RWPE2 (cell line): ENCODE measurements at places on chromosomes 16 and 17.

DNA sequence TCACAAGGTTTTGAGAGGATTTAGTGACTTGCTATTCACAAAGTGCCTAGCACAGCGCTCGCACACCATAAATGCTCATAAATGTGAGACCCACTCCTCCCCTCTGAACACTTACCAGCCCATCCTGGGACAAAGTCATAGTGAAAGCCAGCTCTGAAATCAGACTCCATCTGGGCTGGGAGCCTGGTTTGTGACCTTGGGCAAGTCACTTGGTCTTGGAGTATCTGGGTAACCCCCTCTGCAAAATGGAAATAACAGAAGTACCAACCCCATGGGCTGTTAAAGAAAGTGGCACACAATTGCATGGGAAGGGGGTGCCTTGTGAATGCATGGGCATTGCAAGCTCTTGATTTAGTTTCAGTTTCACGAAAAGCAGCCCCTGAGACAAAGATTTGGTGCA lies 104.7 kb upstream of the CDH5 start:
- DNase-seq: no peak

- no peak for DNase-seq
These were observed 108.5 kb downstream of the PCTP start for GRCh38 chr17:55859301-55859795.

DNA sequence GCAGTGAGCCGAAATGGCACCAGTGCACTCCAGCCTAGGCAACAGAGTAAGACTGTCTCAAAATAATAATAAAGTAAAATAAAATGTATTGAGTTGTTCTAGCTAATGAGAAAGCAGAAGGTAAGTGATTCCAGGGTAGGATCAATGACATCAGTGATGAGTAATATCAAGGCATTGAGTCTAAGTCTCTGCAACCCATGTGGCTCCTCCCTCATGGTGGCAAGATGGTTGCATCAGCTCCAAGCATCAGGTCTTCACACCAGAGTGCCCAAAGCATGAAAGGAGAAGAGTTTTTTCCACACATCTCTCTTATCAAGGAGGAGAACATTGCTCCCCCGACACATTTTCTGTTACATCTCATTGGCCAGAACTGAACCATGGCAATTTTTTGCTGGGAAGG lies 34.8 kb upstream of the GAS7 start:
- no peak for DNase-seq

DNA sequence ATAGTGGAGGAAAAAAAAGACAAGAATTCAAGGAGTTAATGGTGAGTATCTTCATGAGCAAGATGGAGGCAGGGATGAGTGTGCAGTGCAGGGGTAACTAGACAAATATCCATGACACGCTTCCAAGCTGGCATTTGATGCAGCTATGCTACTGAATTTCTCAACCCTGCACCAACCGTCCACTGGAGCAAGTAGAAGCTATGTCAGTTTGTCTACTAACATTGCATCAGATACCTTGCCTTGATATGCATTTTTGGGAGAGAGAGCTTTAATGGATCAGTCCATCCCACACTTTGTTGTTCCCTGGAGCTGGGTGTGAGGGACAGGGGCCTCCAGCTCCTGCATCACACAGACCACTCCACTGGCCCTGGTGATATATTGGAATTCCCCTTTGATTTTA lies 16.4 kb downstream of the CCL11 start:
- DNase-seq: no peak

GRCh38 chr16:69413045-69413664 lies 11.3 kb upstream of the CYB5B start:
- no peak for DNase-seq

DNA sequence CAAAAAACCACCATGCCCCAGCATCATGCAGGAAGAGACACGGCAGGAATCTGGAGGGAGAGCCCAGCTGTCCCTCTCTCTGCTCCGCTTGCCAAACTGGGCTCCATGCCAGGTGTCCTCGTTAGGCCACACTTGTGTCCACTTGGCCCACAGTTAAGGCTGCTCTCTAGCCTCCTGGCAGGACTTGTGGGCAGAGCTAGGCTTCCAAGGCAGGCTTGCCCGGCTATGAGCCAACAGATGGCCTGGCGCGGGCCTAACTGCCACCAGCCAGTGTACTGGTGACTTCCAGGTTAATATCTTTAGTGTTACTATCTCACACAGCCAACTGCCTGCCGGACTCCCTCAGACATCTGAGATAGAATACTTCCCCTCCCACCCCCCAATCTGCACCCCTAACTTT lies 10.6 kb downstream of the ATP6V0D1 start:
- no peak for DNase-seq

DNA sequence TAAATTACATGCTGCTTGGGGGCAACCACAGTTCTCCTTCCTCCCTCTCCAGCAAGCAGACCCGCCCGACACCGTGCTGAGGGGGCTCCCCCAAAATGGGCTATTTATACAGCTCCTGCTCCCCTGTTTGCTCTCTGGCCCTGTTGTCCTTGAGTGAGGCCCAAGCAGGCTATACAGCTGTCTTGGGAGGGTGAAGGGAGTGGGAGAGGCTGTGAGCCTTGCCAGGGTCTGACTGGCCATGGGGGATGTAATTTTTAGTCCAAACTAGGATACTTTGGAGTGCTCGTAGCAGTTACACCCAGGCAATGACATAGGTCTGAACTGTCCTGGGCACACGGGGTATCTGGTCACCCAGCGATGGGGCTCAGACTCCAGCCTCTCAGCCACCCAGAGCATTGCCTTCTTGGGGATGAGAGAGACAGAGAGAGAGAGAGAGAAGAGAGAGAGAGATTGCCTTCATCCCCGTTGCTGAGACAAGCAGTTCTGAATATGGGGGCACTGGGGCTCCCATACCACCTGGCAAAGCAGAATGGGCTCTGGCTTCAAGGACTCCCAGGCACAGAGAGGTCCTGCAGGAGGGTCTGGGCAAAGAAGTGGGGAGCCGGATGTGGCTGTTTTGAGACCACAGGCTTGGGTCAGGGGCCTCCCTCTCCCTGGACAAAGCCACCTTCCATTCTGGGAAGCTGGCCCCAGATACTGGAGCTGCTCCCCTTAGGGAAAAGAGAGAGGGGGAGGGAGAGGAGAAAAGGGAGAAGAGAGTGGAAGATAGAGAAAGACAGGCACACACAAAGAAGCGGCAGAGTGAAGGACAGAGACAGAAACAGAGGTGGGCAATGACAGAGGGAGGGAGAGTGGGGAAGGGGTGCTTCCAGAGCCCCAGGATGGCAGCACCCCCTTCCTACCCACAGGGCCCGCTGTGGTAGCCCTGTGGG lies 10.7 kb upstream of the TMEM92 start:
- peak; percentile 45 for DNase-seq

DNA sequence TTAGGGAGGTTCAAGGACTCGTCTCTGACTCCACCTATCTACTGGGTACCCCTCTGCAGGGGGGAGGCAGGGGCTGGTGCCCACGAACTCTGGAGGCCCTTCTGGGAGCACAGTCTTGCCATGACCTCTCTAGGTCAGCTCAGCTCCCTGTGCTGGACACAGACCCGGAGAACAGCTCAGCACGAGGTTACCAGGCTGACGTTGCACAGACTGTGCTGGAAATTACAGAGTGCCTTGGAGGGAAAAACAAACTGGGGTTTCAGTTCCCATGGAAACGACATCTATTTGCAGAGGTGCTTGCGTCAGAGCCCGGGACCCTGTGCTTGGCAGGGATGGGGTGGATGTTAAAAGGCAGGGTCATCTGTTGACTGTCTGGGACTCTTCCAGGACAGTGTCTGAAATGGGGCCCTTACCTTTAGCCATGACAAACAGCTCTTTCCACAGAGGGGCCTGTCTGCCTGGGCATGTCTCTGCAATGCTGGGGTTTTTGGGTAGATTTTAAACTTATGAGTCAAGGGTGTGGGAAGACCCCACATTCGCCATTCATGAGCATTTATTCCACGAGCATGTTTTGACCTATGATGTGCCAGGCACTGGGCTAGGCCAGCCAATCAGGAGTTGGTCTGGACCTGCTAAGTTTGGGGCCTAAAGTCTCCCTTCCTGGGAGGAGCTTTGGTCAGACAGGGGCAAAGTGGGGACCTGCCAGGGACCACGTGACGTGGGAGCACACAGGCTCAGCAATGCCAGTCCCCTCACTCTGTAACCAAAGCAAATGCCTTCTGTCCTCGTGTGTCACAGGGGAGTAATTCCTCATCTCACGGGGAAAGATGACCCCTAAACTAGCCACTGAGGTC lies 22.5 kb downstream of the CCR7 start:
- peak; percentile 78 for DNase-seq

- no peak for DNase-seq
These were observed 994 bp downstream of the PITPNA start for GRCh38 chr17:1561420-1562175.

- DNase-seq: peak; percentile 38
These were observed 13.9 kb downstream of the SARM1 start for GRCh38 chr17:28385406-28385805.

- DNase-seq: no peak
These were observed 164.8 kb upstream of the FOXF1 start for GRCh38 chr16:86345516-86345915.

DNA sequence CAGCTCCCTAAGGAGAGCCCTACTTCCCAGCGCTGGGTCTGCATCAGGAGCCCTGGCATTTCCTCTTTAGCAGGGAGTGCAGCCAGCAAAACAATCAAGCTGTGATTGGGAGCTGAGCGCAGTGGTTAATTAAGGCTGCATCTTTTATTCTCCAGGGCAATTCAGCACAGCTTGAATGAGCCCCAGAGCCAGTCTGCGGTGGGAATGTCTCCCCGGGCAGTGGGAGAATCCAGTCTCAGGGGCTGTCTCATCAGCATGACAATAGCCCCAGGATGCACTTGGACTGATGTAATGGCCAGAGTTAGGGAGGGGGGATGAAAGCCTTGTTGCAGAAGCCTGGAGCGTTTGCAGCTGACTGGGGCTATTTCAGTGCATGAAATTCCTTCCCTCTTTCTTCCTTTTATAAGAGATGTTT lies 292.6 kb upstream of the SOX9 start:
- no peak for DNase-seq

DNA sequence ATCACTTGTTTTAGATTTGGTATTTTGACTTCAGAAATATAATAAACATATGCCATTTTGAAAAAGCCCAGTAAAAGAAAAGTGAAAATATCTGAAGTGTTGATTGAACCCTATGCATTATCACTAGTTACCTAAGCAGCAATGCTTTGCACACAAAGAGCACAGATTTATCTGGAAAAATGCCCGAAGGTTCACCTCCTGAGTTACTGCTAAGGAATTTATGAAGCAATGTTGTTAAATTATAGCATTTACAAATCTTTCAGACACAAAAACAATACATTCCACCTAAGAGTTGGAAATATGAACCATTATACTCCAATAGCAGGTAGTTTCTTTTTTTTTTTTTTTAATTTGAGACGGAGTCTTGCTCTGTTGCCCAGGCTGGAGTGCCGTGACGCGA lies 38.9 kb upstream of the GHDC start:
- DNase-seq: no peak

GRCh38 chr17:55230716-55231115 lies 34.0 kb upstream of the HLF start:
- DNase-seq: no peak

- DNase-seq: no peak
These were observed 137.1 kb downstream of the GAS7 start for GRCh38 chr17:10061111-10061845.

- DNase-seq: no peak
These were observed 14.8 kb downstream of the VASN start for GRCh38 chr16:4386451-4386805.

DNA sequence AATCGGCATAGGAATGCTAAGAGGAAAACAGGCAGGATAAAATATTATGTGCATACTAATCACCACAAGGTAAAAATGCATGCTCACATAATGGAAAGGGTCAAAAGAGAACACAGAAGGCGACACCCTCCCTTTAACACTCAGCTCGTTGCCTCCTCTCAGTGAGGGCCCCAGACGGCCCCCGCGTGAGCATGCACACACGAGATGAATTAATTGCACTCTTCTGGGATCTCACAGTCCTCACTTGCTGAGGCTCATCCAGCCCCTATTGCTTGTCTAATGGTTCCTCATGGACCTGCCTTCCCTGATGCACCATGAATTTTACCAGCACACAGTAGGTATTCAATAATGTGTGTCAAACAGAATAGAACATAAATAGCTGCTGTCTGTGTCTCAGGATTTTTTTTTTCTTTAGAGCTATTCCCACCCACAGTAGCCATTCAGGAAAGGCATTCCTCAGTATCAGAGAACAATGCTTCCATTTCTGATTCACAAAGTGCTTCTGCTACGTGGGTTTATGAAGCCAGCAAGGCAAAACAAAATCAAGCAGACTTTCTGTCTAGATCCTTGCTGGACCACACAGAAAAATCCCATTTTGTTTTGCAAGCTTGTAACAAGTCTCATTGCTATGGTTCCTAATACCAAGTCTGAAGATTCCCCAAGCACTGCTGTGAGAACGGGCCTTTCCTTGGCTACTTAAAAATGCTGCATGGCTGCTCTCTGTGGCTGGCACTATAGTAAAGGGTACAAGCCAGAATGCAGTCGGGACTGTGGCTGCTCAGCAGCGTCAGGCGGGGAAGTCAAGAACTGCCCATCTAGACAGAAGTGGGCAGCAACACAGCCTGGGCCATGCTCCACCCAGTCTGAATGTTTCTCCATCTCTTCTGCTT lies 43.6 kb downstream of the TOM1L2 start:
- no peak for DNase-seq

DNA sequence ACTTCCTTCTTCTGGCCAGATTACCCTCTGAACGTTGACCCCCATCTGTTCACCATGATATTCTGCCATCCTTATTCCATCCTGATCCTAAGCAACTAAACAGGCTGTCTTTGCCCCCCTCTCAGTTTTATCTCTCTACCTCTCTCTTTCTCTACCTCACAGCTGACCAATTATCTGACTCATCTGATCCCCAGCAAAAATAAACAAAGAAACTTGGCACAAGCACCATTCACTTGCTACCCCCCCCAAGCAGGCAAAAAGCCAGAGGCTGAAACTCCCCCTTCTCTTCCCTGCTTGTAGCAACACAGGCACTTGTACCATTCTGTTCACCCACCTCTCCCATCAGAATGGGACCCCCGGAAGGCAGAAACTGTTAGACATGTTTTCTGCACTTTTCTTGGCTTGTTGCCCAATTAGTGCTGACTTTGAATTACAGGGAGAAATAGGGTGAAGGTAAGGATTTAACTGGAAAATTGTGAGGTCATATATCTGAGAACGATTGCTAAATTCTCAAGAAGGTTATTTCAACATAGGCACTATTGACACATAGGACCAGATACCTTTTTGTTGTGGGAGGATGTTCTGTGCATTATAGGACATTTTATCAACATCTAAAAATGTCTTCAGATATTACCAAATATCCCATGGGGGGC lies 163.2 kb downstream of the TOX3 start:
- DNase-seq: no peak

DNA sequence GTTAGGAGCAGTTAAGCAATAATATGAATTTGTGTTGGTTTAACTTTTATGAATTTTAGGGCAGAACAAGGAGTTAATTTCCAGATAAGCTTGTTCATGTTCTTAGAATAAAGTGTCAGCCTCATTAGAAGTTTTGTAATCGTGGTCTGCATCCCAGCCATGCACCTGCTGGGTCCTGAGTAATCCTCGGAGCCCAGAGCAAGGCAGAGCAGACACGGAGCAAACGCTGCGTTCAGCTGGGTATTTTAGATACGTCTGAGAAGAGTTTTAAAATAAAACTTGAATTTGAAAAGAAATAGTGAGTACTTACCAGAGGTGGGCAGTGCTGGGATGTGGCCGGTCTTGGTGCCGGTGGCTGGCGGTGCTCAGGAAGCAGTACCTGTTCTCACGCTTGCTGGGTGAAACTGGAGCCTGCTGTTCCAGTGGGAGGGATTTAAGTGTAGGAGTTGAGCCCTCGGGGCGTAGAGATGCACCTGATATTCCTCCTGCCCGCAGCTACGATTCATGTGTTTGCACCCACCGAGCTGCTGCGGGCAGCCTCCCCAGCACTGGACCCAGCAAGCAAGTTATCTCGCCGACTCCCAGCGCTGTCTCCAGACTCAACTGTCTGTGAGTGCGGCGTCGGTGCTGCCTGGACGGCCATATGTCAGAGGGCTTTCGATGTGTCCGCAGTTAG lies at the start of gene ZNF750:
Gene ZNF750 (minus strand): TSS at position 406 of the 676 bp plus-strand sequence. CDS start 7,568 bp downstream, outside the sequence.
- DNase-seq: peak; percentile 71
